ENCODE measurements at places on chromosomes 2 and 18.

- peak; percentile 45 for DNase-seq
Observed at GRCh38 chr2:239594019-239594771, 193.4 kb upstream of the HDAC4 start.

DNA sequence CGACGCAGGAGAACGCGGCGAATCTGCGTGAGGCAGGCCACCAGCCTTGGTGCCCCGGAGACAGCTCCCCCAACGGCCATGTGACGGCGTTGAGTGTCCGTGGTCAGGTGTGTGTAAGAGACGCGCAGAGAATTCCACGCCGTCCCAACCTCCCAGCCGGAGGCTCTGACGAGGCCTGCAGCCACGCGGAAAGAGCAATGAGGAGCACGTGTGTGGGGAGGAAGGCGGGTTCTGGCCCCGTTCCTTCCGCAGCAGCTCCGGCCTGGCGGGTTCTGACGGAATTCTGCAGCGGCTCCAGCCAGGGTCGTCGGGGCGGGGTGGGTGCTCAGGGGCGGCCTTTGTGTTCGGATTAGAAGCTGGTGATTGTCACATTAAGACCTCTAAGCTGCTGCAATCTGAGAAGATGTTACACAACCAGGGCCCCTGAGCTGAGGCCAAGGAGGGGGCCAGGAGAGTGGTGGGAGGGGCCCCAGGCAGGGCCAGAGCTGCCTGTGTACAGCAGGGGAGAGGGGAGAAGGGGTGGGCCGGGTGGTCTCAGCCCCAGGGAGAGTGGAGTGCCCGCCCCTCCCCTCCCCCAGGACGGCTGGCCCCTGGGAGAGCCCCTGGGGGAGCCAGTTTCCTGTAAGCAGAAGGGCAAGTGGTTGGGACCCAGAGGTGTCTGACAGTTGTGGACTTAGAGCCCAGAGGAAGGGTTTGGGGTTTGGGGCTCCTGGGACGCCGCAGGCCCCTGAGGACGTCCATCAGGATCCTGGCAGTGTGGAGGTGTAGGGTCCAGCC lies 5.1 kb upstream of the GAL3ST2 start:
- DNase-seq: peak; percentile 70

DNA sequence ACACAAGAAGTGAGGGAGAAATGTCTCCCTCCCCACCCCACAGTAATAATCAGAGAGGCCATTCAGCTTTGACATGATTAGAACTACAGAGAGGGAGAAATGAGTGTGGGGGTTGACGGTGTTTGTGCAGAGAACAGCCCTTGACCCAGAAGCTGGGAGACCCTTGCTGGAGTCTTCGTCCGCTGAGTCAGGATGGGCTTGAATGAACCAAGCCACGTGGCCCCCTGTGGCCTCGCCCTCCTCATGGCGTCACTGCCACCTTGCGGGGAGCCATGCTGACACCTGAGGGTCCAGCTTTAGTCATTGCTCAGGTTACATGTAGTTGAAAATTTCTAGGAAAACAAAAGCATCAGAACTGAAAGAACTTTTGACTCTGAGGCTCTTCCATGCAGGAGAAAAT lies 101.2 kb downstream of the DGKD start:
- peak; percentile 45 for DNase-seq

- DNase-seq: no peak
Observed at GRCh38 chr2:173086518-173087213, 11.0 kb downstream of the MAP3K20 start.

- DNase-seq: no peak
Observed at GRCh38 chr2:125959047-125959446, 696.9 kb upstream of the GYPC start.

- no peak for DNase-seq
Observed at GRCh38 chr2:141162314-141162713, 968.5 kb downstream of the LRP1B start.

DNA sequence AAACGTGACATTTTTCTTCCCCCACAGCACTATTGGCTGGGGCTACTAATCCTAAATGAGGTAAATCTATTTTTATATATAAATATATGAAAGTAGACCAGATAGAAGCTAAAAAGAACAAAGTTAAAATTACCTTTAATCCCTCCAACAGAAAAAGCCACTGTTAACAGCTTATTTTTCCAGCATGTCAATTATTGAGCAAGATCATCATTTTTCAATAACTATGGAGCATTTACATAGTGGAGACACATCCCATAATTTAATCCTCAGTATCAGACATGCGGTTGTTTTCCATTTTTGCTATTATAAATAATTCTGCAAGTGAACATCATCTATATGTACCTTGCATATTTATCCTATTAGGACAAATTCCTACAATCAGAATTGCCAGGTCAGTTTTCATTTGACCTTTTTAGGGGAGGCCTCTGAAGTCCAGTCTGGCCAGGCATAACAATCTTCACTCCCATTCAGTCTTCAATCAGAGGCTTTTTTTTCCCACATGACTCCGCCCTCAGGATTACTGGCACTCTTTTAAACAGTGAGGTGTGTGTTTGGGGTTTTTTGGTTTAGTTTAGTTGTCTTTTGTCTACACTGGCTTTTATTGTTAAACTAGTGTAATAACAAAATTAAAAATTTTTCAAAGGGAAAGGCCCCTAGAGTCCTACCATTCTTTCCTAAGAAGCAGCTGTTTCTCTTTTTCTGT lies 29.2 kb downstream of the SMARCAL1 start:
- no peak for DNase-seq

GRCh38 chr2:101516823-101517690 lies 42.1 kb upstream of the RFX8 start:
- no peak for DNase-seq

DNA sequence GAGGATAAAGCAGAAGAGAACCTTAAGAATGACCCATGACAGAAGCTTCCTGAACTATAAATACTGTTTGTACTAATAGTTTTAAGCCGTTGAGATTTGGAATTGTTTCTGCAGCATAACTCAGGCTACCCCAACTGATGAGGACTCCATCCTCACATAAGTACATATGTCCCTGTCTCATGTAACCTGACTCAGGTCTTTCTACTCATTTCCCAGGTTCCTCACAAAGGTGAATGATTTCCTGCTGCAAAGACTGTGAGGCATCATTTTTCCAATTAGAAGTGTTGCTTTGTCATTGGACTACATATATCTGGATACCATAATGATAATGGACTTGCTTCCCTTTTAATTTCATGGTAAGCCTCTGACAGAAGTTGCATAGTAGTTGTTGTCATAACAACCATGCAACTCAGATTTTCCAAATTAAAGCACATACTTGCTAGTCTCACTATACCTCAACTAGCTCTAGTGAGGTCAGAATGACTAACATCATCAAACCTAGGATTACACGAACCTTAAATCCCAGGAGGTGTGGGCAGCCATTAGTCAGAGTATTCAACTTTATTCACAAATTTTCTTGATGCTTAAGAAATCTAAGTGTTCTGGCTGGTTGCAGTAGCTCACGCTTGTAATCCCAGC lies 38.0 kb upstream of the NEDD4L start:
- no peak for DNase-seq

- DNase-seq: no peak
Observed at GRCh38 chr2:196012314-196012713, 56.3 kb downstream of the DNAH7 start.

- DNase-seq: no peak
Observed at GRCh38 chr2:67534745-67535144, 137.6 kb downstream of the ETAA1 start.

- peak; percentile 70 for DNase-seq
Observed at GRCh38 chr2:24304098-24304497, 56.2 kb downstream of the ITSN2 start.

GRCh38 chr2:218821605-218822211 lies 9.9 kb downstream of the PRKAG3 start:
- no peak for DNase-seq

DNA sequence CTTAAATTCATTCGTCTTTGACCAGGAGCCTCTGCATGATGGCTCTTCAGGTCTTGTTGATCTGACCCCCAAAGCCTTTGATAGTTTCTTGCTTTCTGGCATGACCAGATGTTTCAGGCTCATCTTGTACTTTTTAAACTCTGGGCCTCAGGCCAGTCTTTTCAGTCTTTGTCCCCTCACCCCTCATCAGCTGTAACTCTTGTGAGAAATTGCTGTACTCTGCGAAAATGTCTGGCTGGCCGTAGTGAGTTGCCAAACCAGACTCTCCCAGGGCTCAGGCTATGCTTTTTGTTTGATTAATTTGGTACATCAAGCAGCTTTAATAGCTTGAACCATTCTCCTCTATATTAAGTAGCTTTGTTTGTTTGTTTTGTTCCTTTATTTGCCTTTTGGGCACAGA lies 75.9 kb downstream of the BABAM2 start:
- DNase-seq: no peak

DNA sequence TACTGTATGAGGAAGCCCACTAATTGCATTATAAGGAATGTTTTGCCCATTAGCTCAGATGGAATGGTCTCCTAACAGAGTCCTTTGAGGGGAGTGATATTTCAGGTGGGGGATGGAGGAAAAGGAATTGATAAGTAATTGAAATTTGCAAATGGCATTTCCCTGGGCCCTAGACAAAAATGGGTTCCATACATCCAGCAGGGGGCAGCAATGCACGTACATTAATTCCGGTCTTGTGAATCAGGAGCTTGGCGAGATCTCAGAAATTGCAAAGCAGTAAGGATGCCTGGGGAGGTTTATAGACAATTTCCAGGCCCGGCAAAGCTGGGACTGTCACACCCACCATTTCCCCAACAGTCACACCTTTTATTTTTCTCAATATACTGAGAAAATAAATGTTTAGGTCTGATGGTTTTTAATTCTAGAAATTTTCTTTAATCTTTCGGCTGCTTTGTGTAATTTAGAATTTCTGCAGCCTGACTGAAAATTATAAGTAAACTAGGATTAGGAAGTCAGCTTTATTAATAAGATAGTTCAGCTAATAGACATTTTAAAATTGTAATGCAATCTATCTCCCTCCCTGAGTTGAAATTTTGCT lies 122.8 kb downstream of the LYPD1 start:
- no peak for DNase-seq

DNA sequence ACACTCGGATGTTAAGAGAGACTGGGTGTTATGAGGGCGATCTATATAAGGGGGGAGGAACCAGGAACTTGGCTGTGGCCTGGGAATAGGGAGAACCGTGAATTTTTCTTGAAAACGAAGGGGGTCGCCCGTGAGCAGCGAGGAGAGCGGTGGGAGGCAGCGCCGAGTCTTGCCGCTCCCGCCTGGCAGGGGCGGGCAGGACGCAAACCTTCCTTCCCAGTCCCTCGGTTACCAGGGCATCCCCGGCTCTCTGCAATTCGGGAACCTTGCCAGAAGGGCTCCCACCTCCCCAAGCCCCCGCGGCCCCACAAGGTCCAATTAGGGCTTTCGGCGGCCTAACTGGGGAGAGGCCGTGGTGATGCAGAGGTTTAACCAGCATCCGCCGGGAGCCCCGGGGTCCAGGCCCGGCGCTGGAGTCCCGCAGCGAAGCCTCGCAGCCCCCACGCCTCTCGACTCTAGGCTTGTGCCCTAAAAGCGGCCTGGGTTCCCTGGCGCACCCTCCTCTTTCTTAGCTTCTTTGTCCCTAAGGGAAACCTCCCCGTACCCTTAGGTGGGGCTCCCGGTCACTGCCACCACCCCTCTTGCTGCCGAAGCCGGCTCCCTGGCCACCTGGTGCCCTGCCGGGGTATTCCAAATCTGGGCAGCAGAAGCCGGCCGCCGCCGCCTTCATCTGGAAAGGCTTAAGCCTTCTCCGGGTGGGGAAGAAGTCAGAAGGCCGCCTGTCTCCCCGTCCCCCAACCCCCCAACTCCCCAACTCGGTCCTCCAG lies 680 bp upstream of the FHOD3 start:
- DNase-seq: peak; percentile 70

DNA sequence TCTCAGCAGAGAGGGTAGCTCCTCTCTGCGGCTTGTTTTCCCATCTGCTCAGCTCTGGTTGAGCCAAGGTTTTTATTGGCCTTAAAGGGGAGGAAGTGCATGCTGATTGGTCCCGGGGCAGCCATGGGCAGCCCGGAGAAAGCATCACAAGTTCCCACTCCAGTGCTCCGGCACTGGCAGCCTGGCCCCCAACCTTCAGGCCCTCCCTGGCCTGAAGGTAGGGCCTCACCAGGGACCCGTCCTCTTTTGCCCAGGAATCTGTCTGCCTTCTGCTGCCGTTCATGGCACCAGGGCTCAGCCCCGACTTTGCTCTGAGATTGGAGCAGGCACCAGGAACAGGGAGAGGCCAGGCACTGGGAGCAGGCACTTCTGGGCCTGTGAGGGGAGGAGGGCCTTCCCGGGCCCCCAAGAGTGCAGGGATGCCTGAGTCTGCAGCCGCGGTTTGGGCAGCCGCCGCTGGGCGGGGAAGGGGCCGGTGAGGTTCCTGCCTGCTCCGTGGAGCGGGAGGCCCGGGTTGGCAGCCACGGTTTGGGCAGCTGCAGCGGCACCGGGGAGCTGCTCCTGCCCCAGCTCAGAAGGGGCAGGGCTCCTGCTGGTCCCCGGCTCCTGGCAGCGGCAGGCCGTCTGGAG lies 17.5 kb upstream of the ILKAP start:
- no peak for DNase-seq

GRCh38 chr2:67841711-67842110 lies 221.1 kb downstream of the C1D start:
- DNase-seq: no peak

GRCh38 chr2:45724335-45724734 lies 72.9 kb downstream of the PRKCE start:
- DNase-seq: no peak

DNA sequence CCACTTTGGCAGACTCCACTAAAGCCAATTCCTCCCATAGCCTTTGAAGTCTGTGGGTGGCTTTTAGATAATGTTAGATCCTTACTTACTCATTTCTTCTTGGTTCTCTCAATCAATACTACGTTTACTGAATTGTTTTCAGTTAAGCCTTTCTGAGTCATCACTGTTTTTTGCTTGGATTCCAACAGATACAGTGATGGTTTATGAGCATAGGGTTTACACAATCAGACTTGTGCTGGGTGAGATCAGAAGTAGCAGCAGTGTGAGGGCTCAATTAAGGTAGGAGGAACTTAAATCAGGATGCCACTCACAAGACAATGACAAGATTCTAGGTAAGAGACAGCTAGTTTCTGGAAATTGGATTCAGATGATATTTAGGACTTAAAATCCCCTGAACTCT lies 297.7 kb upstream of the DOK6 start:
- DNase-seq: no peak

DNA sequence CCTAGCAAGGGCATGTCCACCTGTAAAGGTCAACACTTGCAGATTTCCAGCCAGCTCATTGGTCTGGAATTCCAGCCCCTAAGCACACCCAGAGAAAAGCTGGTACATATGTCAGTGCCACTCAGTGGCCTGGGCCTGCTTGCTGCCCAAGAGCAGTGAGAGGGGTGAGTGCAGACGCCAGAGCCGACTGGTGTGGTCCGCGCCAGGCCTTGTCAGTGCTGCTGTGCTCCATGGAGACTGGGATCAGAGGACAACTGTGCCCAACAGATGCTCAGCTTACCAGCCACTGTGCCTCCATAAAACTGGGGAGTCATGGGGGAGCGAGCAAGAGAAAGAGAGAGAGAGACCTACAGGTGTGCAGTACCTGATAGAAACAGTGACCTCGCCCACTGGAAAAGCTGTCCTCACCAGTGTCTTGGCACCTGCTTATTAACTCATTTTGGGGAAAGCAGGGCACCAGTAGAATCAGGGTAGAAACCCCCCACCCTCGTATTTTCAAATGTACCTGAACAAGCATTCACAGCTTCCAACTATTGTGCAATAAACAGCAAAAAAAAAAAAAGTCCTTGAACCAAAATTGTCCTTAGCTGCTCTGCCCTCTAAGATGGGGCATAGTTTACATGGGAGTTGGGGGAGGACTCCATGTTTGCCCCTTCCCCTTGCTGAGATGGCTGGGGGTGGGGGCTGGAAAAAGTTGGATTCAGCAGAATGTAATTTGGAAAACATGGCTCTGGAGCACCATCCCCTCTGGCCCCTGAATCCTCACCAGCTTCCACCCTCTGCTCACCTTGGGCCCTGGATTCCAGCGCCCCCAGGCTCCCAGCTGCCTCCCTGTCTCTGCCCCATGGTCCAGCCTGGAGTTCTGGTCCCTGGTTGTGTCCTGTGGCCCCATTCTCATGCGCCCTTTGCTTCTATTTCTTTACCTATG lies 1.4 kb upstream of the SP140L start:
- DNase-seq: no peak

Measured in upper lobe of right lung (tissue), 1 donor.